ENCODE measurements at places on chromosomes 2 and 18.

- DNase-seq, result no peak
Measured at GRCh38 chr2:201859949-201860348, 53.6 kb downstream of the CDK15 start.

DNA sequence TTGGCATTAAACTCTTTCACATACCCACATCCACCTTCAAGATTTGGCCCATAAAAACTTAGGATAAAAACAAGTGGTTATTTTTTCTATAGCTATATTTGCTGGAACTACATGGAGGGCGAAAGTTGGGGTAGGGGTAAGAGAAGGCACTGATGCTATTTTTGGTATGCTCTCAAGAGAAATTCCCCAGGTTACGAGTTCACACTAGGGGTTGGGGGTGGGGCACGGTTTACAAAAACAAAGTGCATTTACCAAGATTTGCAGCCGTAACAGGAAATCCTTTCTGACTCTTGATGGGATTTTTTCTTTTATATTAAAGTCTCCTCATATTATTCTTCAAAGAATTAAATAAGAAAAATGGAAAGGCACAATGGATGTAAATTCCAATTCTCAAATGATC, 6.8 kb downstream of the SERPINE2 start:
- DNase-seq, result no peak

DNA sequence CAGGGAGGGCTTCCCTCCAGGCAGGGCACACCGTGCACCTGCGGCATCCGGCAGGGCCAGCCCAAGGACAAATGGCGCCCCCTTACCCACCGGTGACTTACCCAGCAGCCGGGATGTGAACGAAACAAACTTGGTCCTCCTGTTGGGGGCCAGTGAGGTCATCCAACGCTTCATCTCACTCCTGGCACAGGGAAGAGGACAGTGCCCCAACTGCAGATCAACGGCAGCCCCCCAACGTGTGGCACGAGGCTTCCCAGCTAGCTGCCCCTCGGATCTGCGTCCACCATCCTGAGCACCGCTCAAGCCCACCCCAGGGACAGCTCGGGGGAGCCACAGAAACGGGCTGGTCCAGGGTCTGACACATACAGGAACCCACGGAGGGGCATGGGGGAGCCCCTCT, 12.0 kb downstream of the SNORC start:
- DNase-seq, result no peak

DNA sequence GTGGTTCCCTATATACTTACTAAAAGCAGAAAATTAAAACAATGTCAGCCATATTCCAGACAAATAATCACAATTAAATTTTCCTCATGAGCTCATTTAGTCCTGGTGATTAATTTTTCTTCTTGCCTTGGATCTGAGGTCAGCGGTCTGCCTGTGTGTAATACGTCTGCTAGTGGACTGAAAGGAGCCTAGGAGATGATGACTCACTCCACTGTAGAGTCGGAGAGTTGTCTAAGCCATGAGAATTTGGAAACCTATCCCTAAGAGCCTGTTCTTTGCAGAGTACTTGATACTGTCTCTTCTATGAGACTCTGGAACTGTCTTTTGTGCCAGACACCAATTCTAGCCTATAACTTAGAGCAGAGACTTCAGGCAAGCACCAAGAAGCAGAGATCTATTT, 94.2 kb upstream of the RAB27B start:
- DNase-seq, result no peak

DNA sequence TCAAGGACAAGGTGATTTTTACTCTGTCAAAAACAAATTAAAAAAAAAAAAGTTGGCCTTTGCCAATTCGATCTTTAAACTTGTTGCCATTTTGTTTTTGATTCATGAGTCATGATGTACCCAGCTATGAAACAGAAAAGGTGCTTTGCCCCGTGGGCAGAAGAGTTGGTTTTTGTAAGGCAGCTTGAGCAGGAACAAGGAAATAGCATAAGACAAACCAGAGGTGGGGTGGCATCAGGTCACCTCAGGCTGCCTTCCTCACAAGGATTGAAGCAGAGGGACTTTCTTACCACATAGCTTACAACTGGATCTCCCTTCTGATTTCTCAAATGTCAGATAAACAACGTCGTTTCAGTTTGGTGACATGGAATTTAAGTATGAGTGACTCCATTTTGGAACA, 123.8 kb downstream of the ARL4C start:
- DNase-seq, result no peak

DNA sequence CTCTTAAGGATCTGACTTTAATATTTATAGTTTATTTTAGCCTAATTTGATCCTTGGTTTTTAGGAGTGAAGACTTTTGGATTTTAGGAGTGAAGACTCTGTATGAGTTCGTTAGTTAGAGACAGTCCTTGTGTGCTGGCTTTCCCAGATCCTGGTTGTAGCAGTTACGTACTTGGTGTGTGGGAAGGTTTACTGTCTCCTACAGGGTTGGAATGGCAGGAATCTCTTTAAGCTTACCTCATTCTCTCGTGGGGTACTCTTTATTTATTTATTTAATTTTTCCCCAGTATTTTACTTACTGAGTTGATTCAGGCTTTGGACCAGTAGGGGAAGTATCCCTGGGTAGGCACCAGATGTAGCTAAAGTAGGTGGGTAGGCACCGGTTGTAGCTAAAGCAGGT, 1.8 kb upstream of the CXCR2 start:
- DNase-seq, result no peak

- no peak for DNase-seq
Measured at GRCh38 chr2:227545990-227546389, 52.7 kb upstream of the SCYGR2 start.

GRCh38 chr2:217729421-217730053, 273.3 kb downstream of the TNS1 start:
- DNase-seq, result no peak

Measured in left lung (tissue), 14 donors.